Stimulated activated CD8-positive, alpha-beta memory T cell treated with anti-CD3 and anti-CD28 coated beads, Interleukin-12 subunit alpha, Interleukin-12 subunit beta, amount 100 ng/mL, for 1 hour (primary cell): ENCODE measurements at places on chromosomes 13 and 19.

DNA sequence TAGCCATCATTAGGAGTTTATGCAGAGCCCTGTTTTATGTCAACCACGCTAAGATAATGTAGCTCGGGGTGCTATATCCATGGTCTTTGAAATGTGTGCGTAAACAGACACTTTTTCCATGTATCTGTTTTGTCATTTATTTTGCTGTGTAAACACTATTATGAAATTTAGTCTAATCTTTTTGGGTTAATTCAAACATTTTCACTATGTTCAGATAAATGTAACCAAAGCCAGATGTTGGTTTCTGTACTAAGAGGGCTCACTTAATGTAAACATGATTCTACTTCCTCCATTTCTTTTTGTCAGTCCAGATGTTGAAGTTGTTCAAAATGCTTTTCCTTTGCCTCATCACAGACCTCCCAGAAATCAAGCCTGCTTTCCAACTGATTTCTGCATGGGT, 499.5 kb upstream of the GPC6 start:
- DNase-seq: no peak

DNA sequence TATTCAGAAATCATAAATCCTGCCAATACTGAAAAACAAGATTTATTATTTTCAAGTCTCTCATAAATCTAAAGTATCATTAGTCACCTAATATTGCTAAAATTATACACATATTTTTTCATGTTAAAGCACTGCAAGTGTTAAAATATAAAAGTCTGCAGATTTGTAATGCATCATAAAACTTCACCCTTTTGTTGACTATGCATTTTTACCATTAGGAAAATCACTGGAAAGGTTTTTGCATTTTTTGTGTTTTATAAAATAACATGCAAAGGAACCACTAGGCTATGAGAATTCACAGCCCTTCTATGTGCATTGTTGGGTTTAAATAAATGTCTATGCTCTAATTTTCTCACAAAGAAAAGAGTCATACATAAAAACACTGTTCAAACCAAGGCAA, 407.3 kb downstream of the DACH1 start:
- no peak for DNase-seq

DNA sequence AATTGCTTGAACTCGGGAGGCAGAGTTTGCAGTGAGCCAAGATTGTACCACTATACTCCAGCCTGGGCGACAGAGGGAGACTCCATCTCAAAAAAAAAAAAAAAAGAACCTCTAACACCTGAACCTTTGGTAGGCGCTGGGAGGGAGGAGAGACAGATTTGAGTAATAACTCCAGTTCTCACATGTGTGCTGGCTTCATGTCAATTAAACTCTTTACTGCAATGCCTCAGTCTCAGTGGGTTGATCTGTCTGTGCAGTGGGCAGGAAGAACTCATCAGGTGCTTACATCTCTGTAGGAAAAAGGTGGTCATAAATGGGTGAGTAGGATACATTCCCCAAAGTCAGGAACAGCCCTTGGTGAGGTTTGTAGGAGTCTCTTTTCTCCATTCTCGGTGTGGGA, 85.1 kb upstream of the ABCC4 start:
- DNase-seq: no peak

DNA sequence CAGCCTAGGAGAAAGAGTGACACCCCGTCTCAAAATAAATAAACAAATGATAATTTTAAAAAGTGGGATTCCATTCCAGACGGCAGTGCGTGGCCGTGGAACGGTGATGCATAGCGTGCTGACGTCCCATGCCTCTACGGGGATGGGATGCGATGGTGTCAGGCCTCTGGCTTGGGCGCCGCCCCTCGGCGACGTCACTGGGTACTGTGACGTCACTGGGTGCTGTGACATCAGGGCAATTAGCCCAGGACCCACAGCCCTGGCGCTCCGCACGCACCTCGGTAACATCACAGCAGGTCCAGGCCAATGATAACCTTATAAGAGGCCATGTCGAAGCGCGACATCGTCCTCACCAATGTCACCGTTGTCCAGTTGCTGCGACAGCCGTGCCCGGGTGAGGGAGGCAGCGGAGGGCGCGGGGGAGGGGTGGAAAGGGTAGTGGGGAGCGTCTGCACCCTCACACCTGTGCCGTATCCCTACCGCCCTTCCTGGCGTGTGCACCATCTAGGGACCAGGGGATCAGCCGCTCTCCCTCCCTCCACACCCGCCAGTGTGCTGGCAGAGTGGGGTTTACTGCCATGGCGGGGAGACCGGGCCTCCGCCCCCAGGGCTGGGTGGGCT, at the start of gene GAPDHS:
TSS of gene GAPDHS (plus strand) at position 256 of the 621 bp plus-strand sequence. CDS start at position 328, 72 bp downstream.
- DNase-seq: no peak

- no peak for DNase-seq
These were observed 240.6 kb upstream of the ZNF507 start for GRCh38 chr19:32104850-32105235.

GRCh38 chr19:16940626-16941025, 51.8 kb downstream of the F2RL3 start:
- DNase-seq: no peak

DNA sequence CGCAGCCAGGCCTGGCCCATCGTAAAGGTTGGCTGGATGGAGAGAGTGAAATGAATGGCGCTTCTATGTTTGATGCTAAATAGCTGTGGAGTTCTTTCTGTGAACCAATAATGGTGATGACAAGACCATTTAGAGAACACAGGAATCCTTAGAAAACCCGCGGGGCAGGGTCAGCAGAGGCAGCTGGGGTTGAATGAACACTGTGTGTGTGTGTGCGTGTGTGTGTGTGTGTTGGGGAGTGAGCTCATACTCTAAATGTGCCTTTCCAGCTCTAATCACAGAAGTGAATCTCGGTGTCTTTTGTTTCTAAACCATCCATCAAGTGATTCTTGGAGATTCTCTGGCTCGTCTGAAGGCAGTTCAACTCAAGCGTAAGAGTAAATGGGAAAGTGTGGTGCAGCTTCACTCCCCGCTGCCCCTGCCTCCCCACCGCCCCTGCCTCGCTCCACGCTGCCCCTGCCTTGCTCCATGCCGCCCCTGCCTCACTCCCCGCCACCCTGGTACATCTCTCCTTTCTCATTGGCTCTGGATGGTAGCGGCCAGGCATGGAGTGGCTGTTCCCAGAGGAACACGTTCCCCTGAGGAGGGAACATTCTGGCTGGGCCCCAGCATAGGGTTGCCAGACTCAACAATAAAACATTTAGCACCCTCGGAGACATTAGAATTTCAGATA, 21.2 kb downstream of the TMPRSS9 start:
- no peak for DNase-seq
